A549 treated with AZD2906 at 1 μM for 4 hours (cell line): ENCODE measurements at places on chromosomes 13 and 19. TPM values are rescaled to one million over a fixed set of nuclear protein-coding genes. Genes with fewer than 3 reads are reported as not detected.

SCEL gene
- total RNA-seq, result 0.85 to 1.3 TPM (median 1.1 TPM) in 5 replicates

CFAP97D2 gene
- total RNA-seq, result not detected in 5 replicates

URAD gene
- total RNA-seq, result not detected in 5 replicates

ATXN8OS gene
- not detected in 5 replicates for total RNA-seq

SOX1 gene
- not detected in 5 replicates for total RNA-seq

CYP2A7 gene
- total RNA-seq, result not detected in 5 replicates

RNF17 gene
- total RNA-seq, result not detected in 5 replicates

KLK15 gene
- not detected in 5 replicates for total RNA-seq

CPB2 gene
- total RNA-seq, result 0.08 to 0.09 TPM in 2 of 5 replicates, not detected in the others

ZNF229 gene
- 2.3 to 3.2 TPM (median 2.3 TPM) in 5 replicates for total RNA-seq

PTH2 gene
- not detected in 5 replicates for total RNA-seq

FOXA3 gene
- total RNA-seq, result 0.58 to 1.1 TPM (median 0.89 TPM) in 5 replicates

PRKACA gene
- total RNA-seq, result 28.7 to 36.9 TPM (median 29.6 TPM) in 5 replicates

SLC10A2 gene
- not detected in 5 replicates for total RNA-seq

TPGS1 gene
- 11.4 to 18.4 TPM (median 17.4 TPM) in 5 replicates for total RNA-seq

KLK2 gene
- total RNA-seq, result 0.06 to 0.27 TPM (median 0.13 TPM) in 5 replicates
